ENCODE measurements at places on chromosomes 4 and X.
A peak's percentile ranks its signal among the peaks of the same experiment; 100 is the strongest.

DNA sequence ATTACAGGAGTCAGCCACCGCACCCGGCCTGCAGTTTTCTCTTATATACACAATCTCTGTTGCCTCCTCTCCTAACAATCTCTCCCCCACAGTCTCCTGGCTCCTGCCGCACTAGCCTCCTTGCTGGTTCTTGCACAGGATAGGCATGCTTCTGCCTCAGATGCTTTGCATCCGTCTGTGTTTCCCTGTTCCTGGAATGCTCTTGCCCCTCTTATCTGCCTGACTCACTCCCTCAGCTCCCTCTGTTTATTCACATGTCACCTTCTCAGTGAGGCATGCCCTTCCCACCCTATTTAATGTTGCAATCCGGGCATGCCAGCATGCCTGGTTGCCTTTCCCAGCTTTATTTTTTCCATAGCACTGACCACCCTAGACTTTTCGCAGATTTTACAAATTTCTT is 161.9 kb downstream of the PHF8 start:
- DNase-seq, result peak; percentile 46

GRCh38 chr4:14359991-14360390 is 642.3 kb upstream of the CPEB2 start:
- DNase-seq, result no peak

DNA sequence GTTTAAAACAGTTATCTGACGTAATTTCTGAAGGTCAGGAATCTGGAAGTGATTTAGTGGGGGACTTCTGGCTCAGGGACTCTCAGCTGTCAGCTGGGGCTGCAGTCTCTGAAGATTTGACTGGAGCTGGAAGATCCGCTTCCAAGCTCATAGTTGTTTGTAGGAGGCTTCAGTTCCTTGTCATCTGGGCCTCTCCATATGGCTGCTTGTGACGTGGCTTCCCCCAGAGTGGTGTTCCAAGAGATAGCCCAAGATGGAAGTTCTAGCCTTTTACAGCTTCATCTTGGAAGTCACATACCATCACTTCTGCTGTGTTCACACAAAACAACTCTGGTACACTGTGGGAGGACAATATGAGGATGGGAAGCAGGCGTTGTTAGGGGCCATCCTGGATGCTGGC is 2.1 kb downstream of the MPC1L start:
- no peak for DNase-seq

DNA sequence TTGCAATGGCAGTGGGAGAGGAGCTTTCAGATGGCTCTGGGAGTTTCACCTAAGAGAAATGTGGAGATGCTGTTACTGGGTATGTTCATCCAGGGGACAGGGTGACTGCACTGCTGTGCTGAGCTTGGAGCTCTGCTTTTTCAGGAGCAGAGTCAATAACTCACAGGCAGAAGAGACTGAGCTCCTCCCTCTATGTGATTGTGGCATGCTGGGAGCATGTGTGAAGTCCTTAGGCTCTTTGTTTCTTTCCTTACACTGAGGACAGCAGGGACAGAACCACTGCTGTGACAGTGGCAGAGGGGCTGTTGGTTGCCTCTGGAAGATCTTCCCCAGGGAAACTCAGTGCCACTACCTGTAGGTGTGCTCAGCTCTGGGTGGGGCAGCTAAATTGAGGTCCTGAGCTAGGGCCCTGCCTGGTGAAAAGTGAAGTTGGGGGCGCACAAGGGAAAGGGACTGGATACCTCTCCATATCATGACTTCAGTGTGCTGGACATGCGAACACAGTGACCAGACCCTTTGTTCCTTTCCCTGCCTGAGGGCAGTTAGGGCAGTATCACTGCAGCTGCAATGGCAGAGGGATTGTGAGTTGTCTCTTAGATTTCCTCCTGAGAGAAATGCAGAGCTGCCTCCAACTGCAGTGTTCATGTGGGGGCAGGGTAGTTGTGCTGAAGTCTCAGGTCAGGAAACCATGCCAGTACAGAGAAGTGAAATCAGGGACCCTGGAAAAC is 156.7 kb downstream of the TENT5D start:
- no peak for DNase-seq

- DNase-seq, result no peak
Measured at GRCh38 chrX:102339312-102340298, 92.6 kb downstream of the NXF2 start.

DNA sequence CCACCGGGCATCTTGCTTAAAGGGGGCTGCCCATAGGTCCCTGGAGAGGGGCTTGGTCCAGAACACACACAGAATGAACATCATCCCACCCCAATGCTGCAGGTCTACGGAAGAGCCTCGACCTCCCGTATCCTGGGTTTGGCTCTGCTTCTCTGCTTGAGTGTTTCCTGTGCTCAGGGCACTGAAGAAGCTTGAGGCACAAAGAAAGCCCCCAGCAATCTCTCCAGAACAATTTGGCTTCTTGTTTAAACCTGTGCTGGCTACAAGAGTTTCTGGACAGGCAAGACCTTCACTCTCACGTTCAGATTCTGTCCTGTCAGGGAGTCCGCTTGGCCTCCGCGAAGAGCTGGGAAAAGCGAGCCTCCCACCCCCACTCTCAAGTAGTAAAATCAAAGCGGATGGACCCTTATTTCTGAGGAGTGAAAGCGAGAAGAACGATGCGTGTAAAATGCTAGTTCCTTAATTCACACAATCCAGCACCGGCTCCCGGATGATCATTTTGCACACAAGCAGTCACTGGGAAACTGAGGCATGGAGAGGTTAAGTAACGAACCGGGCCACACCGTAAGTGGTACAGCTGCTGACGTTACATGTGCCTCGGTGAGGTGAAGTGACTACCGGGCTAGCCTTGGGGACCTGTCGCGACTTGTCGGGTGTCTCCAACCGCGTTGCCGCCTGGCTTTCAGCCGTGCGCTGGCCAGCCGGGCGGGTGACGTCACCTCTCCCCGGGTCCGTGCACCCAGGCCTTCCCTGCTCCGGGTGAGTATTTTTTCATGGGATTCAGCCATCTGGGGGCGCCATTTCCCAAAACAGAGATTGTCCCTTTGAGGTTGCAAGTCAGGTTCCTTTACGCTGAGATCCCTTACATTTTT is 3.1 kb upstream of the SFRP2 start:
- no peak for DNase-seq

DNA sequence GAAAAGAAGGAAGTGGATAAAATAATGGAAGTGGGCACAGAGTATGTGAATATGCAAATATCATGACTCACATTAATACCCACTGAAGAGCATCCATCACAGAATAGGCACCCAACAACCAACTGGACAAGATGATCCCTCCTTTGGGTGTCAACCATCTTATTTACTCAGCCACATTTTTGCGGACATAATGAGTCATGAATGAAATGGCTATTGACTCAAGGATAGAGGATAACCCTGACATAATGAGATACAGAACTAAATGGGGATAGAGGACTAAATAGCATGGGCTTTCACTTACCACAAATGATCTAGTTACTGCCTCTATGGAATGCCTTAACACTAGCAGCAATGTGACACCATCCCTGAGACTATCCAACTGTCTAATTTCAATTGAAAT is 224.7 kb downstream of the ANTXR2 start:
- no peak for DNase-seq

DNA sequence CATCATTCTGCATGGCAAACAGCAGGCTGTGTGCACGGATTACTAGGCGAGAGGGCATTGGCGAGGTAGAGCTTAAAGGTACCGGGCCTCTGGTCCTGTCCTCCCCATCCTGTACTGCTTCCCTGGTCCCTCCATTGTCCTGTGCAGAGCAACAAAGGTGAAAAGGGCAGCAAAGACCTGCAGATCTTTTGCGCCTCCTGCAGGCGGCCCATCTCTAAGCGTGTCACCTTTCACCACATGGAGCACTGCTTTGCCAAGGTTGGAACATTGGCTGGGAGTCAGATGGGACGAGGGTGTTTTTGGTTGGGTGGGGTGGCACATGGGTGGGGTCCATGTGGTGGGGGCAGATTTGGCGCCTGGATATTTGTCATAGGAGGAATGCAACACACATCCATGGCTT is 64.7 kb upstream of the UXT start:
- no peak for DNase-seq

DNA sequence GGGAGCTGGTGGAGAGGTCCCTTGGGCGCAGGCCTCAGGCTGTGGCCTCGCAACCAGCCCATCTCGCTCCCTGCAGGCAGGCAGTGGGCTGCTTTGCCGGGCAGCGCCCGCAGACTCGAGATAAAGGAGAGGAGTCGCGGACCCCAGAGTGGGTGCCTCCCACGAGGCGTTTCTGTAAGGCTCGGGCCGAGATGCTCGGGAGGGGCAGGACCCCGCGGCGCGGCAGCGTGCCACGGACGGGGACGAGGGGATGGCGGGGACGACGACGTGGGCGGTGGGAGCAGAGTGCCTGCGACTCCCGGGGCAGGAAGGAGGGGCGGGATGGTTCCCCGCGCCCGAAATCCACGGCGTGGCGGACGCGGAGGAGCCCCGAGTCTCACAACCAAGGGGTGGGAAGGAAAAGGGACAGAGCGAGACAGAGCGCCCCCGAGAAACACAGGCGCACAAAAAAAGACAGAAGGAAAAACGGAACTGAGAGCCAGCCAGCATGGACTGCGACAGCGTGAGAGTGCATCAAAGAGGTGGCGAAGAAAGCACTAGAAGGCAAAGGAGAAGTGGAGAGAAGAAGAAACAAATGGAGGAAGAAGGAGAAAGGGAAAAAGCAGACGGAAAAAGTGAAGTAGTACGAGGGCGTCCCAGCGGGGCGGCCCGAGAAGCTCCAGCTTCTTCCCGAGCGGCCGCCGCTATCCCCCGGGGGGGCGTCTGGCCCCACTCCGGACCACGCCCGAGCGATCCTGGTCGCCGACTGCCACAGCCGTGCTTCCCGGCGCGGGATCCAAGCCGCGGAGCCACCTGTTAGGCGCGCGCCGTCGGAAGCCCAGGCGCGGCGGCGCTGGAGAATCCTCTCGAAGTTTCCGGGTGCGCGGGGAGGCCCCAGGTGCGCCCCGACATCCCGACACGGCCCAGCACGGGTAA is 1.5 kb downstream of the BEND4 start:
- DNase-seq, result no peak

DNA sequence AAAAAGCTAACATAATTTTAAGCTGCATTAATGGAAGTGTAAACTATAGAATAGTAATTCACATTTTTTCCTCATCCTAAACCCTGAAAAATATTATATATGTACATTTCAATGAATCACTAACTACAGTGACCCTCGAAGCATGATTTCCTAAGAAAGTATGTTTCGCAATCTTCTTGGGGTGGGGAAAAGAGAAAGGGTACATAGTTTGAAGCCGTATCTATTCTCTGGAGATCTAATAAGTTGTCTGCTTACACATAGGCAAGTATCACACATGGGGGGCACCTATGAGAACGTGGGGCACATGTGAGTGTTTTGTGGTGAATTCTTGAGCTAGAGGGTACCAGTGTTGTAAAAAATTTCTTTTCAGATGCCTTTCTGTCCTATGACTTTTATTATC is 71.2 kb downstream of the JADE1 start:
- no peak for DNase-seq

- no peak for DNase-seq
Measured at GRCh38 chr4:123659730-123660129, 263.1 kb downstream of the SPRY1 start.

DNA sequence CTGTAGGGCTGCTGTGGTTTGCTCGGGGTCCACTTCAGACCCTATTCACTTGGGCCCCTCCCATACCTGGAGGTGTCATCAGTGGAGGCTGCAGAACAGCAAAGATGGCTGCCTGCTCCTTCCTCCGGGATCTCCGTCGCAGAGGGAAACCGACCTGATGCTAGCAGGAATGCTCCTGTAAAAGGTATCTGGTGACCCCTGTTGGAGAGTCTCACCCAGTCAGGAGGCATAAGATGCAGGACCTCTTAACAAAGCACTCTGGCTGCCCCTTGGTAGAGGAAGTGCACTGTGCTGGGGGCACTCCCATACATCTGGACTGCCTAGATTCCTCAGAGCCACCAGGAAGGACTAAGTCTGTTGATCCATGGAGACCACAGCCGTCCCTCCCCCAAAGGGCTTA is 296.9 kb downstream of the GRID2 start:
- DNase-seq, result no peak

GRCh38 chr4:101711590-101712260 is 78.8 kb upstream of the BANK1 start:
- DNase-seq, result no peak

- no peak for DNase-seq
Measured at GRCh38 chr4:161061046-161061445, 1102.8 kb downstream of the FSTL5 start.

GRCh38 chrX:150651906-150652305 is 41.3 kb upstream of the MTMR1 start:
- no peak for DNase-seq

GRCh38 chrX:8003147-8003883 is 76.1 kb upstream of the PNPLA4 start:
- no peak for DNase-seq

Data from AG09319 (cell line).